ENCODE measurements at places on chromosomes 3 and 15.
A peak's percentile ranks its signal among the peaks of the same experiment; 100 is the strongest.

DNA sequence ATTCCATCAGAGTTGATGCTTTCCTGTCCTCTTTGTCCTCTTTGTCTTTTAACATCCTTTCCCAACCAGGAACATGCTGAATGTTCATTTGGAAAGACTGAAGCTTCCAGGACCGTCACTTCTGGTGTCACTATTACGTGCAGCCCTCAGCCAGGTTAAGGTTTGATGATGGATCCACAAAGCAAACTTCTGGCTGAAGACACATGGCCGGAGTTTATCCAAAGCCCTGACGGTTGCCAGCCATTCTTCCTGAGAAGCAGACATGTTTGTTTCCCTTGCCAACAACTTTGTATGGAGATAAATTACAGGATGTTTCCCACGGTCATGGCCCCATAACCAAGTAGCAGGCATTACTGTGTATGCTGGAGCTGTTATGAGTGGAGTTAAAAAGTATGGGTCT, 236.9 kb downstream of the THSD4 start:
- DNase-seq = no peak

GRCh38 chr3:151230646-151231045, 27.6 kb upstream of the GPR171 start:
- peak; percentile 70 for DNase-seq

DNA sequence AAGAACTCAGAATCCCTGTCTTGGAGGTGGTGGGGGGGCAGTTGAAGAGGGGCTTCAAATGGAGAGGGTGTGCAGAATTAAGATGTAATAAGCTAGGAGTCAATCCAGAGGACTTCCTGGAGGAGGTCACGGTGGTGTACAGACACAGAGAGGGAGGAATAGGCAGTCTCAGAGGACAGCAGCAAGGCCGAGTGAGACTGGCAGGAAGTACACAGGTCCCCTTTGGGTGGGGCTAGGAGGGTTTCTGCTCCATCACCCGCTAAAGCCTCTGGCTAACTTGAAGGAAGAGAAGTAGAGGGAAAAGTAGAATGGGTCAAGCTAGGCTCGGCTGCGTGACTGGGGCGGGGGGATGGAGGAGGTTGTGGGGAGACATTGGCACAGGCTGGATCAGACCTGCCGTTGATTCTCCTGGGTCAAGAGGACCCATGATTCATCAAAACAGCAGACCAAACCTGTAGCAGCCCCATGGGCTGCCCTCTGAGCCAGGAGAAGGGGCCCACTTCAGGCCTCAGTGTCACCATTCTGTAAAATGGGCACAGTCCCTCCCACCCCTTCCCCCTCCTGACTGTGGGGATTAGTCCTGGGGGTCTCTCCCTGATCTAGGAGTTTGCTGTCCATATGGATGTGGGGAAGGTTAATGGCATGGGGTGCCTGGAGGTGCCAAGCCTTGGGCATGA, 16.9 kb downstream of the CSPG4 start:
- DNase-seq = no peak

DNA sequence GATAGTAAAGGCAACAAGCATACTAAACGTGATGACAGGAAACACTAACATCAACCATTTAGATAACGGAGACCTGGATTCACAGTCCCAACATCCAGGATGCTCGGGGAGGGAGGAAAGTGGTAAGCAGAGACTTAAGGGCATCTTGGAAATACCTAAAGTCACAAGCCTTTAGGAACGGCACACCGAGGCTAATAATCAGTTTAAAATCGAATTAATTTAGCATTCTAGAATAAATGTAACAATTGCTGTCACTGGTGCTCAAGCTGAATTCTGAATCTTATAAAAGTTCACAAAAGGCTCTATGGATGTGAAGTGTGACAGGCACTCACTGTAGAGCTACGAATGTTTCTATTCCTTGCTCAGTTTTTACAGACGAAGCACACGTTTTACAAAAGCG, 1.3 kb downstream of the CD47 start:
- no peak for DNase-seq

DNA sequence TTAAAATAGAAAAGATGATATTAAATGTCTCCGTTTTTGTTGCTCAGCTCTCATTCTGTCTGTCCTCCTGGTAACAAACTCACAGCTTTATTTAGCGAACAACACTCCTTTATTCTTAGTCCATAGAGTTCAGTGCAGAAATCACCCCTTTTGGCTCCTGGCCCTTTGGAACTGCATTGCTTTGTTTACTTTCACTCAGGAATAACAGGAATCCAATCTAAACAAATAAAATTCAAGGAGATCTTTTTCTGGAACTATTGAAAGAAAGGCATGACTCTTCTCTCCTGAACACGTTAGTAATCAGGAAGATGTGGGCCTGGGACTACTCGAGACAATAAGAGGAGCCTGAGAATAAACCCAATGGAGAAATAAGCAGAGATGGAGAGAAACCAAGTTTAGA, 409.2 kb downstream of the DIPK2A start:
- DNase-seq = no peak

DNA sequence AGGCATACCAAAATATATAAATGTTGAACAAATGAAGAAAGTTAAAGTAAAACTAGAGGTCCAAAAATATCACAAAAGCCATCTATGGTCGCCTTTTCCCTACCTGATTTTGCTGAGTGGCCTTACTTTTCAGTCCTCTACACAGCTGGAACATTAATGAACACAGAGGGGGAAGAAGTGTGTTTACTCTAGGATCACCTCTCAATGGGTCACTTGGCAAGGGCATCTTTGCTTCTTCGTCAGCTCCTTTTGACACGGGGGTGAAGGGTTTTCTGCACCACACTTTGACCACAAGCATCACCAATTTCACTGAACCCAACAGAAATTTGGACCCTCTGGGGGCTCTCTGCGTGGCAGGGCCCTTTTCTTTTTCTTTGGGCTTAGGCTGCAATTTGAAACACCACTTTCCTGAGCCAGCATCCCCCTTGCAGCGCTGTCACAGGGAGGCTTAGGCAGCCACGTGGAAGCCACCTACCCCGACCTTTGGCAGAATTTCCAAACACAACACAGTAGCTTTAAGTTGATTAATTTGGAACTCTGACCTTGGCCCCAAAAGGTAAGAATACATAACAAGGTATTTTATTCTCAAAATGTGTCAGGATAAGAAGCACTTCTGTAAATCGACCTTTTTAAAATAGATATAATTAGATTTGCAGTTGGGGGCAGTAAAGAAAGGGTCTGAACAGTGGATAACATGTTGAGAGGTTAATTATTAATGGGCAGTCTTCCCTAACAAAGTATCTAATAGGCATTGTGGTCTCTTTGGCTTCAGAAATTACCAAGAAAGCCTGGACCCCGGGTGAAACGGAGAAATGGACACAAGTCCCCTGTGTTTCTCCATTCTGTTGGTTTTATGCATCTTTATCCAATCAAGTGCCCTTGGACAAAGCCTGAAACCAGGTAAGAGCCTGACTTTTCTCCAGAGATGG, at the start of gene LIPC:
Gene LIPC (plus strand): TSS at position 771 of the 929 bp plus-strand sequence. CDS start 42 bp downstream, at position 813.
- DNase-seq = no peak

- DNase-seq = no peak
These were observed 22.0 kb downstream of the SLC9A9 start for GRCh38 chr3:143826296-143826695.
